Naive thymus-derived CD4-positive, alpha-beta T cell (primary cell): ENCODE measurements at places on chromosomes 3 and 15. TPM values are rescaled to one million over a fixed set of nuclear protein-coding genes. Genes with fewer than 3 reads are reported as not detected.

The HMG20A gene
- total RNA-seq: 53.4 TPM

DNA sequence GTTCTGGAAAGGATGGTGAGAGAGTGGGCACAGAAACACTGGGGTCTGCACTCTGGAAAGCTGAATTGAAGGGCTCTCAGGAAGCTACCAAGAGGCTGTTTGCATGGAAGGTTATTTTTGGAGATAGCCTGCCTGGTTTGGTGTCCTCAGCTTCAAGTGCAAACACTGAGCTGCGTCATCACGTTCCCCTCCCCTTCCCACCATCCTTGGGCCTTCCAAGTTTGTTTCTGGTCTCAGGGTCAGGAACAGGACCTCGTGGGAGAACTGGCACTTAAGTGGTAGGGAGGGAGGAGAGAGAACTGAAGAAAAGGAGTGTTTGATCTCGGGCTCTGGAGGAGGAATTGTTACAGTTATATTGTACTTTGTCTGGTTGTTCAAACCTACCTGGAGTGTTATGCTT lies 10.6 kb downstream of the ST6GAL1 start:
- no peak for DNase-seq

GRCh38 chr3:98215051-98215450 lies 48.6 kb downstream of the OR5H15 start:
- DNase-seq: no peak

- DNase-seq: peak; percentile 40
Observed at GRCh38 chr15:73273181-73274002, 95.4 kb downstream of the HCN4 start.

GRCh38 chr3:150165396-150166094 lies 194.8 kb upstream of the PFN2 start:
- DNase-seq: no peak

- DNase-seq: no peak
Observed at GRCh38 chr3:46759239-46760167, 41.8 kb upstream of the PRSS50 start.

DNA sequence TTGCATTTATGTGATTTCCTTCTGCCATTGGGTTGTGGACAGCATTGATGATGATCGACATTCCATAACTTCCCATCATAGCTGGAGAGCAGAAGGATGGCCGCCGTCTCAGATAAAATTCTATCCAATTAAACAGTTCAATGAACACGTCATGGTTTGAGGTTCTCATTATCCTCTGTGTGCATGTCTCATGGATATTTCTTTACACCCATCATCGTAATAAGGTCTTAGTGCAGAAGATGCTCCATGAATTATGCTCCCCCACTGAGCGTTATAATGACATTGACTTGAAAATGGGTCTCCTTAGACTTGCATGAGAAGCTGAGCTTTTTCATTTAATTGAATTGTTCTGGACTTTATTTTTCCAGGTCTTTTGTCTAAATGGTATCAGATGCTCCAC lies 92.1 kb downstream of the TRIM42 start:
- DNase-seq: no peak

- no peak for DNase-seq
Observed at GRCh38 chr3:14547693-14548092, 7.6 kb upstream of the GRIP2 start.

The IGSF11 gene
- 0.38 TPM for total RNA-seq

- DNase-seq: no peak
Observed at GRCh38 chr3:67529915-67530314, 124.5 kb downstream of the SUCLG2 start.

- no peak for DNase-seq
Observed at GRCh38 chr3:111603679-111604078, 8.5 kb upstream of the ZBED2 start.

GRCh38 chr3:150544726-150545125 lies 1.6 kb downstream of the SERP1 start:
- DNase-seq: no peak

The FBXO40 gene
- total RNA-seq: not detected

The ZNF660 gene
- 0.38 TPM for total RNA-seq

DNA sequence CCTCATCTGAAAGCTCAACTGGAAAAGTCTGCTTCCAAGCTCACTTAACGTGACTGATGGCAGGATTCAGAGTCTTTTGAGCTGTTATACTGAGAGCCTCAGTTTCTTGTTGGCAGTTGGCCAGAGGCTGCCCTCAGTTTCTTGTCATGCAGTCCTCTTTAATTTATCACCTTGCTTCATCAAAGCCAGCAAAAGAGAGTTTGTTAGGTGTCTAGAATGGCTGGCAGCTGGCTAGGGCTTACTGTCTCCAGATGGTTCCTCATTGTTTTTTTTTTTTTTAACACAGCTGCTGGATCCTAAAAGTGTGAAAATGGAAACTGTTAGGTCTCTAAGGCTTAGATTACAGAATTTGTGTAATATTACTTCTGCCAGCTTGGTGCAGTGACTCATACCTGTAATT lies 310.6 kb downstream of the PDCD6IP start:
- no peak for DNase-seq

The CEP70 gene
- total RNA-seq: 21.1 TPM

- no peak for DNase-seq
Observed at GRCh38 chr3:188558343-188559071, 404.6 kb downstream of the LPP start.

The DUOXA2 gene
- not detected for total RNA-seq

GRCh38 chr3:100836661-100837060 lies 127.4 kb downstream of the TFG start:
- DNase-seq: no peak

The WNT7A gene
- 21.8 TPM for total RNA-seq

- no peak for DNase-seq
Observed at GRCh38 chr15:55799291-55800212, 56.6 kb upstream of the PRTG start.

DNA sequence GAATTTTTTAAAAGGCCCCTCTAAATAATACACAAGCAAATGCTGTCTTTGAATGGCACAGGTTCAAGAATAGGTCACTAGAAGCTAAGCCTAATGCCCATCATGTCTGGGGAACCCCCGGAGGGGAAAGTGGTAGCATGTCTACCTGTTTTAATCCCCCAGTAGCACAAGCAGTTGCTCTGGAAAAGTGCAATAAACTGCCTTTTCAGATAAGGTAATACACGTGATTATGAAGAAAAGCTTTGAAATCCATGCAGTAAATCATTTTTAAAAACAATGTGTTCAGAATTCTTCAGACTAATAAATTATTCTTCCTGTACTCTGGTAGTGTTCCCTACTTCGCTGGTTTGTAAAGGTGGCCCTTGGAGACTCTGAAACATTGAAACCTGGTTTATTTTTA lies 922.2 kb downstream of the ROBO1 start:
- DNase-seq: no peak

The SERPINI2 gene
- not detected for total RNA-seq

The CSPG5 gene
- 0.41 and 0.64 TPM in 2 replicates for total RNA-seq

DNA sequence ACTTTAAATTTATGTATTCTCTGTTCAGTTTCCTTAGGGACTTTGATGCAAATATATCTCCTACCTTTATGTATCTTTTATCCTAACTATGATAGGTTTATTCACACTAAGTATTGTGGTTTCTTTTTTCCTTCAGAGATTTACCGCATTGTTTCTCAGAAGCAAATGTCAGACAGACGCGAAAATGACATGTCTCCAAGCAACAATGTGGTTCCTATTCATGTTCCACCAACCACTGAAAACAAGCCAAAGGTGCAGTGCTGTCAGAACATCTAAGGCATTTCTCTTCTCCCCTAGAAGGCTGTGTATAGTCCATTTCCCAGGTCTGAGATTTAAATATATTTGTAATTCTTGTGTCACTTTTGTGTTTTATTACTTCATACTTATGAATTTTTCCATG lies 18.3 kb downstream of the RAB11A start:
- DNase-seq: no peak

- no peak for DNase-seq
Observed at GRCh38 chr3:52453496-52454249, at the start of gene TNNC1. Gene TNNC1 (minus strand): TSS chr3:52454041. CDS start chr3:52454015, 26 bp downstream.

The RPL14 gene
- 3,746 TPM for total RNA-seq

- no peak for DNase-seq
Observed at GRCh38 chr15:60831540-60831939, 352.6 kb upstream of the ICE2 start.

DNA sequence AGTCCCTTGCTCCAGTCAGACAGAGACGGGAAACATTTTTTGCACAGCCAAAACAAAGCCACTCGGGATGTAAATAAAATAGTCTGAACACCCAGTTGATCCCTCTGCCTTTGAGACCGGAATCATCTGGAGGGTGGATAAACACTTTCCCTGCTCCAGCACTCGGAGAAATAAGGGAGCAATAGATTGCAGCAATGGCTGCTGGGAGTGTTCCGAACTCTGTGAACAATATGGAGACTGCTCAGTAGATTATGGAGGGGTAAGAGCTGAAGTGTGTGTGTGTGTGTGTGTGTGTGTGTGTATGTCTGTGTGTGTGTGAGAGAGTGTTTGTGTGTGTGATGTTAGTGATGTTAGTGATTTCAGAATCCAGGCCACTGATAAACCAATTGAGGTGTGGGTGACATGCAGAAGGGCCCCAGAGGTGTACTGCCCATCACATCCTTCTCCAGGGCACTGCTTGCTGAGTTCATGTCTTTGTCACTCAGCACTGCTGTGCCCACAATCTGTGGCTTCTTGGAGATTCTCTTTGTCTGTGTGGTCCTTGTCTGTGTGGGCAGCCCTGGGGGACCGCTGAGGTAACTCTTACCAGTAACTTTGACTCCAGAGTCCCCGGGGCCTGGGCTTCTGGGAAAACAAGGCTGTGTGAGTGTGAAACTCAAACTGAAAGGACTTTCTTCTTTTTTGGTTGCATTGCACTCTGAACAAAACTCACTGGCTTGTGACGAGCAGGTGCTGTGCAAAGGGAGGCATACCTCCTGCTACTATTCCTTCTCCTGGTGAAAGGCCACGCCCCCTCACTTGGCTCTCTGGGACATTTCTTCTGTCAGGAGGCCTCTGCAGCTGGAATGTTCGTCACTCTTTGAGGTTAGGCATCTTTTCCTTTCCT lies 23.0 kb downstream of the CRYGS start:
- DNase-seq: no peak

GRCh38 chr3:132382688-132383194 lies 34.6 kb upstream of the DNAJC13 start:
- no peak for DNase-seq

- DNase-seq: no peak
Observed at GRCh38 chr3:168249550-168250414, 154.1 kb upstream of the GOLIM4 start.

The CADPS gene
- total RNA-seq: not detected

DNA sequence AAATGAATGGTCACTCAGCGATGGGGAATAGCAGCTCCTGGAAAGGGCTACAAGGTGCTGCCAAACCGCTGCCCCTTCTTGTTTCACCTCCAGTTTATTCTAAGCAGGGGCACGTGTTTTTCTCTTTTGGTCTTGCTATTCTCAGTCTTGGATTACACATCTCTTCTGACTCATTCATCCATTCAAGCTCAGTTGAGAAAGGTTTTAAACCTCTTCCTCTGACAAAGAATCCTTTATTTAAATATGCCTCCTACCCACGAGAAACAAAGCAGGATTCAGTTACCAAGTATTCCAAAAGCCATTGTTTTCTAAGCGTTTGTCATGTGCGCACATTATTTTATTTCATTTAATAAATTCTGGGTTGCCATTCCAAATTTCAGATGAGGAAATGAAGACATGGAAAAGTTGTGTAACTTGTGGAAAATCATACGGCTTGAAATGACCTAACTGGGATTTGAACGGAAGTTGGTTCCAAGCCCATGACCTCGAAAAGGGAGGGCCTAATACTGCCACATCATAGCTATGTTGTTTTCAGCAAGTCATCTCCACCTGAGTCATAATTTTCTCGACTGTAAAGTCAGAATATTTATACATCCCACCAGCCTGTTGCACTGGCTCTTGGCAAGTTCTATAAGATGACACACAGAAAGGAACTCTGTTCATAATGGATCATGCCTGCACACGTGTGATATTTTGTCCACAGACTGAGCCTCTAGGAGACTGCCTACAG lies 292.0 kb upstream of the SLCO3A1 start:
- DNase-seq: no peak

GRCh38 chr3:10558736-10559135 lies 53.4 kb upstream of the ATP2B2 start:
- no peak for DNase-seq

- no peak for DNase-seq
Observed at GRCh38 chr3:66863205-66864111, 134.6 kb upstream of the KBTBD8 start.

The ALDH1L1 gene
- total RNA-seq: not detected in 2 replicates

DNA sequence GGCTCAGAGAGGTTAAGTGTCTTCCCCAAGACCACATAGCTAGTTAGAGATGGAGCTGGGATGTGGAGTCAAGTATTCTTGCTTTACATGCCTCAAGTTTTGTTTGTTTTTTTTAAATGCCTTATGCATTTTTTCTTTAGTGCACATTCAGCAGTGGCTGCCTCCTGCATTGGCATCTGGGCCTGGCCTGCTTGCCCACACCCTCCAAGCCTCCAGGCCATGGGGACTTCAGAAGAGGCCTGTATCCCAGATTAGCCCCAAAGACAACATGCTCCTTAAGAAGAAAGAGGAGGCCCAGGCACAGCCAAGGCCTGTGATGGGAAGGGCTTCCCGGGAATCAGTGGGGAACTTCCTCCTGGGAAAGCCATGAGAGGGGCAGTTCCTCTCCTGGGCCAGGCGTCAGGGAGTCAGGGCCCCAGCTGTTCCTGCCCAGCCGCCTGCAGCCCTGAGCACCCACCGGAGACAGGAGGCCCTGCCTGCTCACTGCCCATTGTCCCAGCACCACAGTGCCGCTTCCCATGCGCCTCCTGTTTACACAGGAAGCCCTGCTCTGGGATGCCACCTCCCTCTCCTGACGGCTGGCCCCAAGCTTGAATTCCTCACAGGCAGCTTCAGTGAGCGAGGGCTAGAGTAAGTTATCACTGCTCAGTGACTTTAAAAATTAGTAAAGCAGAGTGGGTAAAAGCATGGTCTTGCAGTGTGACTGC lies 16.0 kb downstream of the FOXL2NB start:
- no peak for DNase-seq

- DNase-seq: no peak
Observed at GRCh38 chr15:42632105-42632675, 56.8 kb downstream of the STARD9 start.

The TCAIM gene
- 10.9 TPM for total RNA-seq

DNA sequence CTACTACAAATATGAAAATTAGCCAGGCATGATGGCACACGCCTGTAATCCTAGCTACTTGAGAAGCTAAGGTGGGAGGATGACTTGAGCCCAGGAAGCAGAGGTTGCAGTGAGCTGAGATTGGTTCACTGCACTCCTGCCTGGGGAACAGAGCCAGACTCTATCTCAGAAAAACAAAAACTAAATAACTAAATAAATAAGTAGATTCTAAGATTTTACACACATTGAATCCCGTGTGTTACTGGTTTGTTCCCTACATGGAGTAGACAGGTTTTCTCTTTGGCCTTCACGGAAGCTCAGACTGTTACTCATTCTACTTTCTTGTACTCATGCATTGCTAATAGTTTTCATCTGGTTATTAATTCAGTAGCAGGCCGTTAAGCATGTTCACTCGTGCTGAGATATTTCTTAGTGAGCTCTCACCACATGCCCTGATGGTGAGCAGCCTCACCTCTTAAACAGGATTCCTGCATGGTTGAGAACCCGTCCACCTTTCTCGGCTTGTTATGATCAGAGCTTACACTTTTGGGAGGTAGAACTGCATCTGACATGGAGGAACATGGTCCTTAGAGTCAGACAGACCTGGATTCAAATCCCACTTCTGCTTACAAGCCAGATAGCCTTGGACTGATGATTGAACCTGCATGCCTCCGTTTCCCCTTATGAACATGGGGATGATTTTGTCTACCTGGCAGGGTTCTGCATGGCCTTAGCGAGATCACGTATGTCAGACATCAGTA lies 49.1 kb downstream of the CMTM7 start:
- no peak for DNase-seq

- no peak for DNase-seq
Observed at GRCh38 chr15:52822475-52822874, 32.3 kb upstream of the ONECUT1 start.

GRCh38 chr15:40128766-40129660 lies 20.3 kb upstream of the BMF start:
- peak; percentile 47 for DNase-seq
